ENCODE measurements at places on chromosomes 13 and 19.

DNA sequence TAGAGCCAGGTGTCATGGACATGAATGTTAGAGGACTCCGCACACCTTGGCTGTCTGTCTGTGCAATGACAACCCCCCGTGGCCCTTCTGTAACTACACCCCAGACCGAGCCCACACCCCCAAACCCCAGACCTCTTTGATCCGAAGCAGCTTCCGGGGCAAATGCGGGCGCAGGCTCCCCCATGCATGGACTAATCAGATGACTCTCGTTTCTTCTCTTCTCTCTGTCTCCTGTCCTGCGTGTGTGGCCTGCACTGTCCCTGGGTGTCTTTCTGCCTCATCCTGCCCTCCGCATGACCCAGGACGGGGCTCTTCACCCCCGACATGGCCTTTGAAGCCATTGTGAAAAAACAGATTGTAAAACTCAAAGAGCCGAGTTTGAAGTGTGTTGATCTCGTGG lies 38.9 kb downstream of the TMED1 start:
- no peak for DNase-seq

DNA sequence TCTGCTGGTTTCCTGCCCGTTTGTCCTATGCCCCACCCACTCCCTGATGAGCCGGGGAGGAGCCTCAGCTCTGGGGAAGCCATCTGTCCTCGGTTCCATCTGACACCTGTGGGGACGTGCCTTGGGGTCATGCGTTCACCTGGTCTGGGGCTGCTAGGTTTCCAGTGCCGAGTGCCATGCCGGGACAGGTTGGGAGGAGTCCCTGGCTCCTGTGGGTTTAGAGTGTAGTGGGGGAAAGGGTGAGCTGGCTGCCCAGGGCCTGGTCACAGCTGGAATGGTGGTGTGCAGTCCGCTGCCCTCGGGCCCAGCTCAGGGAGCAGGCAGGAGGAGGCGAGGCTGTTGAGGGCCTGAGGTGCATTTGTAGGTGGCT lies 2.5 kb downstream of the KDM4B start:
- DNase-seq = no peak

- no peak for DNase-seq
Measured at GRCh38 chr19:54551950-54552912, 21.4 kb upstream of the LILRA2 start.

- no peak for DNase-seq
Measured at GRCh38 chr19:51531349-51532315, at the start of gene SIGLEC6. TSS of gene SIGLEC6 (minus strand) at chr19:51531670. CDS start at chr19:51531648, 22 bp downstream.

- DNase-seq = no peak
Measured at GRCh38 chr19:16316506-16316882, 8.1 kb upstream of the KLF2 start.

DNA sequence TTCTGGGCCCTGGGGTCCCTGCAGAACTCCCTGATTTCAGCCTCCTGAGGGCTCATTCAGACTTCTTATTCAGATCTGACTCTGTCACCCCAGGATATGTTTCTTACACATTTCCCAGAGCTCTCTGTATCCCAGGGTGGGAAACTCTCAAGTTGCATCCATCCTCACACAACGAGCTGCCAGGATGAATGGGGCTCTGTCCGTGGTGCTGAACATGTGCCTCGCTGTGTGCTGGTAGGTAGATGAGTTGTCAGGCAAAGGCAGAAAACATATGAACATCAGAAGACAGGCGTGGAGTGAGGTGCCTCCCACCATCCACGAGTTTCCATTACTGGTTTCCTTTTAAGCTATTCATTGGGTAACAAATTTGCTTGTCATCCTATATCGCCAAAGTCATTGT lies 11.4 kb upstream of the IGFL1 start:
- no peak for DNase-seq

- no peak for DNase-seq
Measured at GRCh38 chr19:34319230-34319585, 45.8 kb upstream of the GPI start.

DNA sequence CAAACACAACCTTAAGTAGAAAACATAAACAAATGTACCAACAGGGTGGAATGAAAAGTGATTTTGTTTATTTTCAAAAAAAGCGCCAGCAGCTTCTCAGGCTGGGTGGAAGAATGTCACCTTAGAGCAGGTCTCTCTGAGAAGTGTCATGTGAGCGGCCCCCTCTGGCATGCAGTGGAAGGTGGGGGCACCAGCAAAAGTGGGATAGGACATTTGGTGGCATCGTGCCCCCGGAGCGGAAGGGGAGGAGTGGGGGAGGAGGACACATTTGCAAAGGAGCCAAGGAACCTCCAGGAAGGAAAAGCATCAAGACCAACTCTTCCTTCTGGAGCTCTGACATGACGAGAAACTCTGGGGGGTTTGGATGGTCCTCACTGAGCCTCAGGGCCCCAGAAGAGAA lies 635.3 kb downstream of the UQCRFS1 start:
- DNase-seq = no peak

GRCh38 chr13:104389691-104390090 lies 1323.5 kb upstream of the SLC10A2 start:
- DNase-seq = no peak

- no peak for DNase-seq
Measured at GRCh38 chr13:39635564-39635963, 19.9 kb upstream of the COG6 start.

DNA sequence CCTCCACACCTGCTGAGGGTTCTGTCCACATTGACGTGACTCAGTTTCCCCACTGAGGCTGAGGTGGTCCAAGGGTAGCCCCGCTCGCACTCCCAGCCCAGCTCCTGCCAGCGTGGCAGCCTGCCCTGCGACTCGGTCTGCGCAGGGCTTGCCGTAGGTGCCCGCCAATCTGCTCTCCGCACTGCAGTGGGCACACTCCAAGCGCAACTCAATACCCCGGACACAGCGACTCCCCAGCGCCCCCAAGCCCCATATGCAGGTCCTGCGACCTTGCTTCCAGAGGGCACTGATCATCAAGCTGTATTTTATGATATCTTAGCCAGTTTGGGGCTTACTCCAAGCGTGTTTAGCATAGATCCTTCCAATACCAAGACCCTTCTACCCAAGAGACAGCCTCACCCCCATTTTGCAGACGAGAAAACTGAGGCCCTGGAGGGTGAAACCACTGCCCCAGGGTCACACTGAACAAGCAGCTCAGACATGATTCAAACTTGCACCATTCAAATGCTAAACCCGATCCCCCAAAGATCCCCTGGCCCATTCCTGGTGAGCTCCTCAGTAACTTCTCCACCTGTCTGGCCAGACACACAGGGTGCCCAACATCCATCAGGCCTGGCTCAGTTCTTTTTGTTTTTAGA lies 13.5 kb downstream of the PTPRS start:
- no peak for DNase-seq

- no peak for DNase-seq
Measured at GRCh38 chr19:10230173-10230860, 814 bp downstream of the S1PR2 start.

DNA sequence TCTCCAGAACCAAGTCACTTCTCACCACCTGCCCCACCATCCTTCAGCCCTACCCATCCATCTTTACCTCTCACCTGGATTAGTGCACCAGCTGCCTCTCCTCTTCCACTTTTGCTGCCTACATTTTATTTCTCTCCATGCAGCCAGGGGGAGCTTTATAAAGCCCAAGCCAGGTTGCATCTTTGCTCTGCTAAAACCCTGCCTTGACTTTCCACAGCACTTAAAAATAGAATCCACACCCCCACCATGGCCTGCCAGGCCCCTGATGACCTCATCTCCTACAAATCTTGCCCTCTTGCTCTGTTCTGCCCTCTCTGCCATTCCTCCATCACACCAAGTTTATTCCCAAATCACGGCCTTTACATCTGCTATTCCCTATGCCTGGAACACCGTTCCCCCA lies 1.8 kb downstream of the HOOK2 start:
- DNase-seq = no peak

DNA sequence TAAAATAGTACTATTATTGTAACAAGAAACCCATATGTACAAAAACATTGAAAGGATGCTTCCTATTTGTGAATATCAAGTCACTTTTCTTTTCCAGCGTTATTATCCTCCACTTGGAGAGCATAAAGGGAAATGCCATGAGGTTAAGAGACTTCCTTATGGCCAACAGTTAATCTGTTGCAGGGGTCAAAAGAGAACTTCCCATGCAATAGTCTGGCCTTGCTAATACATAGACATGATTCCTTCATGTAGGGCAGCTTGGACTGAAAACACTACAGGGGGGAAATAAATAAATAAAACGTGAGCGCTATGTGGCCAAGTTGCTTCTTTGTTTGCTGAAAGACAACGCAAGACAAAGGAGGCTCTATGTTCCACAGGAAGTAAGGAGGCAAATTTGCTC lies 269.1 kb upstream of the EDNRB start:
- no peak for DNase-seq

GRCh38 chr19:10760273-10760944 lies 42.5 kb downstream of the DNM2 start:
- DNase-seq = no peak

DNA sequence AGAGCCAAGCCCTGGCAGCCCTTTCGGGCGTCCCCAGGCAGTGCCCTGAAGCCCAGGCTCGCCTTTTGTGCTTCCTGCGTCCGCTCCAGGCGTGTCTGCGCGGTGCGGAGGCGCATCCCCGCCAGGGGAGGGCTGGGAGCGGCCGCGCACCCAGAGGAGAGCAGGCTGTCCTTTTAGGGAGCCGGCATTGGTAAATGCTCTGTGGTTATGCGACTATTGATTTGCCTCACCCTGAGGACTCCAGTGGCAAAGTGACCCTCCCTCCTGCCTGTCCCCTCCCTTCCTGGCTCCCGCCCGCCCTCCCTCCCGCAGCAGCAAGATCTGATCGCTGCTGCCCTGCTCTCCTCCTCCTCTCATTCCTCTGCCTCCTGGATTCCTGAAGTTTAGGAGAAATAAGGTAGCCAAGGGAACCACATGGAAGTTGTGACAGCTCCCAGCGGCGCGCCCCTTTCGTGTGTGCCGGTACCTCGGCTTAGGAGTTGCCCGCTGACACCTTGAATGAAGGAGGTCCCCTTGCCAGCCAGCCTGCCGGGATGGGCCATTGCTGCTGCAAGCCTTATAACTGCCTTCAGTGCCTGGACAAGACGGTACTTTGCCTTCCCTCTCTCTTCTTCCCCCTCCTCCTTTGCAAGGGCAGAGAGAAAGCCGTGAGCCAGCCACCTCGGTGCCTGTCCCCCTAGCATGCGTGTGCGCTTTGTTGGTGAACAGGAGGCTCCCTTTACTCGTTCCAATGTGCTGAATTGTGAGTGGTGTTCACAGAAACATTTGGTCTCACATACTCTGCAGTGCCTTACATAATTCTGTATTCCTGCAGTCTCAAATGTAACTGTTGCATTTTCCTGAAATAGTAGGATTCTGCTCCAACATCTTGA lies 166.9 kb downstream of the SLC7A1 start:
- no peak for DNase-seq

DNA sequence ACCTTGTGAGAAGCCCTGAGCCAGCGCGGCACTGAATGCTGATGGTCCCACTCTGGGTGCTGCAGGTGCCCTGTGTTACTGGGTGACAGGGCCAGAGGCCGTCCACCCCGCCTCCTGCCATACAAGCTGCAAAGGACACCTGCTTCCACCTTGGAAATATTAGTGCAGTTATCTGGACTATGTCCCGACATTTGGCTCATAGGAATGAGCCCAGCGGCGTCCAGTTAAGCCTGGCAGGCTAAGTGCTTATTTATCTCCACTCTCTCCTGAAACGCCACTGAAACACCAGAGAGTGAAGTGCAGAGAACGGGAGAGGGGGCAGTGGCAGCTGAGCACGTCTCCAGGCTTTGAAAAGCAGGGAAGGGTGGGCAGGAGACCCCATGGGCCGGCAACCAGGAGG lies 145.8 kb downstream of the KDM4B start:
- no peak for DNase-seq

- DNase-seq = no peak
Measured at GRCh38 chr13:92806215-92806614, 420.4 kb upstream of the GPC6 start.

- DNase-seq = no peak
Measured at GRCh38 chr19:5559804-5560133, 8.0 kb downstream of the TINCR start.

- no peak for DNase-seq
Measured at GRCh38 chr13:26208287-26208686, 13.8 kb downstream of the RNF6 start.

DNA sequence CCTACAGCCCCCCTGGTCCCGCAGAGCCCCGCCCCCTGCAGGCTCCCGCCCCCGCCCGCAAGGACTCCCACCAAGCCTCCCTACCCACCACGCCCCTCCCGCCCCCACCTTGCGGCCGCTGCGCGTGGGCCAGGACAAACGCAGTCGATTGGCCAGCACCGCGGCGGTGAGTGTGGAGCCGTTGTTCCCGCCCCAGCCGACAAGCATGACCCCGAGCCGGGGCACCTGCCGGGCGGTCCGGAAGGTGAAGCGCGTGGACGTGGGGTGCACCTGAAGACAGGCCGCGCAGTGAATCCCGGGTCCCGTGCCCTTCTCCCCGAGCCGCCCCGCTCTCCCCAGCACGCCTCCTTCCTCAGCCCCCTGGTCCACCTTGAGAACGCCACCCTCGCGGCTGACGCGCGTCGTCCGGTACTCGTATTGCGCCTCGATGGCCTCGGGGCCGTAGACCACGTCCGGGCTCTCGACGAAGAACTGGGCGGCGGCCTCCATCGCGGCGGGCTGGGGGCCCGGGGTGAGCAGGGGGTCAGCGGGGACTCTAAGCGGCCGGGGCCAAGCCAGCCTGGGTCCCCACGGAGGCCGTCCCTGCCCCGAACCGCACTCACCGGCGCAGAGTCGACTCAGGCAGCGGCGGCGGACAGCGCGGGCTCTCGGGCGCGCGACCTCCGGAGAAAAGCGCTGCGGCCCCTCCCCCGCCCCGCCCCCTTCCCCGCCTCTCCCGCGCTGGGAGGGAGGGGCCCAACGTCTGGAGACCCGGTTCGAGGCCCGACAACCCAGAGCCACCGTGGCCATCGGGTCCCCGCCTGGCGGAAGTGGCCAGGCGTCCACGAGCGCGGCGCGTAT lies at the start of gene ISYNA1:
TSS of gene ISYNA1 (minus strand) at position 643 of the 840 bp plus-strand sequence. CDS start at position 489, 154 bp downstream.
- DNase-seq = no peak

DNA sequence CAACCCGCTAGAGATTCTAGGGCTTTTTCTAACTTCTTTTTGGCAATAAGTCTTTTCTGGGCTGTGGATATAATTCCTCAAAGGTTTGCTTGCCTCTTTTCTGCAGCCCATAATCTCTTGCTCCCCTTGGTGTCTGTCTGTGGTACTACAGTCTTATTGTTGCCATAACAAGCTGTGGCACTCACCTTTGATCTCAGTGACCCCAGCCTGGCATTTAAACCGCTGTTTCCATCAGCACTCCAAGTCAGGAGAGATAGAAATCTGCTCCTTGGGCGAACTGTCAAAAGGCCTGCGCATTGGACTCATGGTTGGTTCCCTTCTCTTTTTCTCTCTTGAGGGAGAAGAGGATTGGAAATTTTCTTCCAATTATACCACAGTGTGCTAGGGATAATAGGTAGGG lies 14.5 kb upstream of the MPHOSPH8 start:
- no peak for DNase-seq

DNA sequence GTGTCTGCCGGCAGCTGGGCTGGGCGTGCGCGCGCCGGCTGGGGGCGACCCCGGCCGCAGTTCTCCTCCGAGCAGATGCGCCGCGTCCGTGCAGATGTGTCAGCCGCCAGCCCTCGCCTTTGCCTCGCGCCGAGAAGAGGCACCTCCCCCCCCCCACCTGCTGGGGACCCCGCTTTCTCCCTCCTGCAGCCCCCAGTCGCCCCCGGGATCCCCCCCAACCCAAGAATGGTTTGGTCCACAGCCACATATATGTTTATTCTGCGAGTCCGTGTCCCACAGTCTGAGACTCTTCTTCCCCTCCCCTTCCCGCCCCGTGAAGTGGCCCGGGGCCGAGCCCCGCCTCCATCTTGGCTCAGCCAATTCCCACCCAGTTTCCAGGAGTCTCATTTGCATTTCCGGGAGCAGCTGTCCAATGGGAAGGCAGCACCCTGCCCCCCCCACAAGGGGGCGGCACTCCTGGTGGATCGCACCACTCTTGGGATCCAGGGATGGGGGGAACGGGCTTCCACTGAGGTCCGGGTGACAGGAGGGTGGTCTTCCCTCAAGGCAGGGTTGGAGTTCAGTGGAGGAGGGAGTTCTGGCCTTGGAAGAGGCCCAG lies 8.6 kb downstream of the ISOC2 start:
- no peak for DNase-seq
